ENCODE measurements at places on chromosomes 12 and 14. TPM values are rescaled to one million over a fixed set of nuclear protein-coding genes. Genes with fewer than 3 reads are reported as not detected.

The TAC3 gene
- not detected for polyA plus RNA-seq

The CD69 gene
- 12.4 TPM for polyA plus RNA-seq

The CLEC6A gene
- polyA plus RNA-seq, result 6.3 TPM

The NRIP2 gene
- not detected for polyA plus RNA-seq

The SALL2 gene
- not detected for polyA plus RNA-seq

The SDR9C7 gene
- polyA plus RNA-seq, result not detected

The RSRC2 gene
- polyA plus RNA-seq, result 14.2 TPM

The TSPAN19 gene
- polyA plus RNA-seq, result not detected

The SCNN1A gene
- 0.81 TPM for polyA plus RNA-seq

The SPATS2 gene
- polyA plus RNA-seq, result 1.8 TPM

The BDKRB2 gene
- not detected for polyA plus RNA-seq

The NEUROD4 gene
- polyA plus RNA-seq, result not detected

The PTPN21 gene
- not detected for polyA plus RNA-seq

The MORN3 gene
- polyA plus RNA-seq, result 0.25 TPM

The CBLN3 gene
- polyA plus RNA-seq, result not detected

The SPIC gene
- not detected for polyA plus RNA-seq

The PSMB5 gene
- polyA plus RNA-seq, result 19.6 TPM

The PLEKHA5 gene
- polyA plus RNA-seq, result 0.41 TPM

The KMT2D gene
- polyA plus RNA-seq, result 66.9 TPM

The PRB2 gene
- not detected for polyA plus RNA-seq

The TRPV4 gene
- polyA plus RNA-seq, result 3.1 TPM

The GALNT8 gene
- polyA plus RNA-seq, result 0.04 TPM

The PPP1R1A gene
- not detected for polyA plus RNA-seq

The SOX5 gene
- polyA plus RNA-seq, result not detected

The ANKRD13A gene
- 42.8 TPM for polyA plus RNA-seq

The NFKBIA gene
- 6,155 TPM for polyA plus RNA-seq

The CCDC196 gene
- not detected for polyA plus RNA-seq

The CLEC14A gene
- polyA plus RNA-seq, result not detected

The AGAP2 gene
- 0.65 TPM for polyA plus RNA-seq

The C12orf54 gene
- not detected for polyA plus RNA-seq

The PMCH gene
- not detected for polyA plus RNA-seq

The DLST gene
- 44.3 TPM for polyA plus RNA-seq

The ATF1 gene
- 10.6 TPM for polyA plus RNA-seq

The ARL6IP4 gene
- 152 TPM for polyA plus RNA-seq

The PRPH gene
- not detected for polyA plus RNA-seq

The C1S gene
- 1.00 TPM for polyA plus RNA-seq

The RD3L gene
- not detected for polyA plus RNA-seq

The NINJ2 gene
- 92.7 TPM for polyA plus RNA-seq

The IFNG gene
- polyA plus RNA-seq, result not detected

The ZFYVE26 gene
- polyA plus RNA-seq, result 1.0 TPM

The RTN1 gene
- polyA plus RNA-seq, result 55.0 TPM

The PLD4 gene
- 15.1 TPM for polyA plus RNA-seq

The C1QL4 gene
- not detected for polyA plus RNA-seq

The PTCSC3 gene
- not detected for polyA plus RNA-seq

The BCAT1 gene
- 16.9 TPM for polyA plus RNA-seq

The TTC5 gene
- polyA plus RNA-seq, result 17.3 TPM

The KRT5 gene
- not detected for polyA plus RNA-seq
